ENCODE measurements at places on chromosomes 7 and 10.
A peak's percentile ranks its signal among the peaks of the same experiment; 100 is the strongest.

GRCh38 chr10:113176652-113177155, 226.7 kb downstream of the TCF7L2 start:
- DNase-seq = no peak

DNA sequence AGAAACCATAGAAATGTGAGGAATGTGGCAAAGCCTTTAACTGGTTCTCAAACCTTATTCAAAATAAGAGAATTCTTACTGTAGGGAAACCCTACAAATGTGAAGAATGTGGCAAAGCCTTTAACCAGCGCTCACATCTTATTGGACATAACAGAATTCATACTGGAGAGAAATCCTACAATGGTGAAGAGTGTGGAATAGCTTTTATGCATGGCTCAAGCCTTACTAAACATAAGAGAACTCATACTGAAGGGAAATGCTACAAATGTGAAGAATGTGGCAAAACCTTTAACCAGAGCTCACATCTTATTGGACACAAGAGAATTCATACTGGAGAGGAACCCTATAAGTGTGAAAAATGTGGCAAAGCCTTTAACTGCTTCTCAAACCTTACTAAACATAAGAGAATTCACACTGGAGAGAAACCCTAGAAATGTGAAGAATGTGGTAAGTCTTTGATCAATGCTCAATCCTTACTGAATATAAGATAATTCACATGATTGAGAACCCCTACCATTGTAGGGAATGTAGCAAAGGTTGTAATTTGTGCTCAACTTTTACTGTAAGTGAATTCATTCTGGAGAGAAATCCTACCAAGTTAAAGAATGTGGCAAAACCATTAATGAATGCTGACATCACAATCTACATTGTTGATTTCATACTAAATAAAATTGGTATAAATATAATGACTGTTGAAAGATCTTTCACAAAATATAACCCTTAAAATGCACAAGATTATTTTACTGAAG, 142.5 kb upstream of the ZNF479 start:
- no peak for DNase-seq

DNA sequence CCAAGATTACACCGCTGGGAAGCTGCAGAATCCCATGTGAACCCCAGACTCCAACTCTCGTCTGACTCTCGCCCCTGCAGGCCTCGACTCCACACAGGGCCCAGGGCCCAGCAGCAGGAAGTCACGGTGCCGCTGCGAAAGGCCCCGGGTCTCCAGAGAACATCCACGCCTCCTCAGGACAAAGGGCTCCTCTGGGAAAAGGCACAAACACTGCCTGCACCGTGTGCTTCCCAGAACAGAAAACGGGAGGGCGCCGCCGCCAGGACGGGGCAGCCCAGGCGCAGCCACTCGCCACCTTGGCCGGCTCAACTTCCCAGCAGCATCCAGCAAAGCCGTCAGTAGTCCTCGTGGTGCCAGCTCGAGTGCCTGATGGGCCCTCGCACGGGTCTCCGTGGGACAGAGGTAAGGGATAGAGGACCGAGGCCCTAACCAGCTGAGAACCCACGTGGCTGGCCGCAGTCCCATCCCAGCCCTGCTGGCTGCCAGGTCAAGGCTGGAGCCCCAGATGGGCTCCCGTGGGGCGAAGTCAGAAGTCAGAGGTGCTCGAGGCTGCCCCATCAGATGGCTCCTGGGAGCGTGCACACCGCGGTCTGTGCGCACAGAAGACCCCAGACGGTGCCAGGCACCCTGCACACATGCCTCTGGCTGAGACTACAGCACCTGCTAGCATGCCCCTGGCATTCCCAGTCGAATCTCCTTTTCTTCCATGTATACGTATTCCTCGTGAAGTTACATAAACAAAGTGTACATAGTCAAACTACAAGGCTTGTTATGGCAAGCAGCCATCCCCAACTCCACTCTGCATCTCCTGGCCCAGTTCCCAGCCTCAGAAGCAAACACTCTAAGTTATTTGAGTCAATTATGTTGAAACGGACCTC, 60.2 kb downstream of the MAD1L1 start:
- DNase-seq = peak; percentile 9

- no peak for DNase-seq
Observed at GRCh38 chr7:108584211-108584610, 14.5 kb downstream of the DNAJB9 start.

DNA sequence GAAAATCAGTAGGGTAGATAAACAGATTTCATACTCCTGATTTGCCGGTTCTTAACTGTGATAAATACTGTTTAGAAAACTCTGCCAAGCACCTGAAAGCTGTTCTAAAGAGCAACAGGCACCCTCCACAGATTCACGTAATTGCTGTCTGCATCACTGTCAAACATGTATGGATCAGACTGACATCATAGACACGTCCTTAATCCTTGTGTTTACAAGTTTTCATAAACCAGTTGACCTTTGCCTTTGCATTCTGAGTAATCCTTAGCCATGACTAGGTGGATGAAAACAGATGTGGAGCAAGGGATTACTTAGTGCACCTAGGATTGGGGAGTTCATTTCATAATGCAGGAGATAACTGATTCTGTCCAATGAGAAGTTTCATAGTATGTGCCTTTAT, 41.6 kb downstream of the SLC39A12 start:
- no peak for DNase-seq

DNA sequence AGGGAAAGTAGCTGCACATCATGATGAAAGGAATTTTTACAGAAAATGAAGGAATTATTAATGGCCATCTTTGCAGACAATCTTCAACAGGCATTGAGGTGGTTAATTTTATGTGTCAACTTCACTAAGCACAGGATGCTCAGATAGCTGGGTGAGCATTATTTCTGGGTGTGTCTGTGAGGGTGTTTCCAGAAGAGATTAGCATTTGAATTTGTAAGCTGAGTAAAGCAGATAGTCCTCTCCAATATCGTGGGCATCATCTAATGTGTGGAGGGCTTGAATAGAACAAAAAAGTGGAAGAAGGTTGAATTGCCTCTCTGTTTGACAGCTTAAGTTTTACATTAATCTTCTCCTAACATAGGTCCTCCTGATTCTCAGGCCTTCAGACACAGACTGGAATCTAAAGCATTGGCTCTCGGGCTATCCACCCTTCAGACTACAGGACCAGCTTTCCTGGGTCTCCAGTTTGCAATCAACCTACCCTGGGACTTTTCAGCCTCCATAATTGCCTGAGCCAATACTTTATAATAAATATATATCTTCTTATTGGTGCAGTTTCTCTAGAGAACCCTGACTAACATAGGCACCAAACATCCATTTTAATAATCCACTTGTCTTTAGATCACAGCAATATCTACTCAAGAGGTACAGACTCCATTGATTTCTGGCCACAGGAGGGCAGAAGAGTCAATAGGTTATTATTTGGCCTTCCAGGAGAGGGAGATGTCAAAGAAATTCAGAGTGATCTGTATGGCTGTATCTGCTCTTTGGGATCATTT, 10.5 kb upstream of the CRPPA start:
- no peak for DNase-seq

- no peak for DNase-seq
Observed at GRCh38 chr7:28565980-28566379, 153.7 kb downstream of the CREB5 start.

GRCh38 chr10:53403688-53404087, 631.1 kb upstream of the MBL2 start:
- DNase-seq = no peak

GRCh38 chr7:1564603-1565022, 5.2 kb downstream of the PSMG3 start:
- DNase-seq = no peak

- DNase-seq = no peak
Observed at GRCh38 chr7:116966601-116967000, 13.3 kb downstream of the ST7 start.

GRCh38 chr10:48613016-48613415, 8.1 kb upstream of the ARHGAP22 start:
- DNase-seq = no peak

DNA sequence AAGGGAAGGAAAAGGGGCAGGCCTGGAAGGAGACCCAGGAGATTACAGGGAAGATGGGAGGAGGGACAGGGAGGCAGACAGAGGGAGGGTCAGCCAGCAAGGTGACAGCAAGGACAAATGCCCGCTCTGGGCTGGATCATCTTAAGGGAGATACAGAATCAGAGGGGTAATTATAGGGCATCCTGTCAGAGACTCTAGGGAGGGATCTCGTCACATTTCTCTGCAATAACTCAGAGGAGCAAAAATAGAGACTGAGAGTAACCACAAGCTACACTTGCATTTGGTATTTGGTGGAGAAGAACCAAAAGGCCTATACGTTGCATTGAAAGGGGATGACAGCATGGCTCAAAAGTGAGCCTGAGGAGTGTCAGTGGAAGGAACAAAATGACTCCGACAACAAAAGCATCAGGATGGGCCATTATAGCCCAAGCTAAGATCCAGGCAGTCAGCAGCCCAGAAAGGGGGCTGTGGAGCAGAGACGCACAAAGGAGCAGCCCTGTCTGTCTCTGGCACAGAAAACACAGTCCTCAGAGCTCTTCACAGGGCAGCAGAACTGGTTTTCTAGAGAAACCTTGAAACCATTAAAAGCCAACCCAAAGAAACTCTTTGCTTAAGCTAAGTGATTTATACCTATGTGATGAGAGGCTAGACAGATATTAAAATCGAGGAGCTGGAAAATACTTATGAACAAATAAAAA, 430.2 kb upstream of the VSTM2A start:
- no peak for DNase-seq

DNA sequence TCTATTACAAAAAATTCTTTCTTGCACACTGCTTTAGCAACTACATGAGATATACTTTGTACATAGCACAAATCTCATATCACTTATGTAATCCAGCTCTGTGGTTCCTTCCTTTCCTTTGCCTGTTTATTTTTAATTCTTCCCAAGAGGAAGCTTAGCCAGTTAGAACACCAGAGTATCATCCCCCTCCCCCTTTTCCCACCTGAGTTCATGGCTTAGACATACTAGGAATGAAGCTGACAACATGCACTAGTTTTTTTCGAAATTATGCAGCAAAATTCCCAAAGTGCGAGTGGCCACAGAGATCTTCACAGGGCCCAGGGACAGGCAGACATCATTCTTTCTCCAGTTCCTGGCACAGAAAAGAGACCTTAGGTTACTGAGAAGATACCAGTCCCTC, 17.8 kb downstream of the CAV1 start:
- no peak for DNase-seq

DNA sequence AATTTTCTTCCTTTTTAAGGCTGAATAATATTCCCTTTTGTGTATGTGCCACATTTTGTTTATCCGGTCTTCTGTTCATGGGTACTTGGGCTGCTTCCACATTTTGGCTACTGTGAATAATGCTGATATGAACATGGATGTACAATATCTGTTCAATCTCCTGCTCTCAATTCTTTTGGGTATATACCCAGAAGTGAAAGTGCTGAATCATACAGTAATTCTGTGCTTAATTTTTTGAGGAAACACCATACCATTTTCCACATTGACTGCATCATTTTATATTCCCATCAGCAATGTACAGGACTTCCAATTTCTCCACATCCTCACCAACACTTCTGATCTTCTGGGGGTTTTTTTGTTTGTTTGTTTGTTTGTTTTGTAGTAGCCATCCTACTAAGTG, 135.0 kb upstream of the INHBA start:
- DNase-seq = no peak

Data from T1000 (cell line).